Activated CD4-positive, CD25-positive, alpha-beta regulatory T cell treated with anti-CD3 and anti-CD28 coated beads, Interleukin-2, amount 50 U/mL, for 24 hours (primary cell): ENCODE measurements at places on chromosomes 3 and 15.

- no peak for ATAC-seq
Measured at GRCh38 chr15:51971032-51971374, 575 bp downstream of the LEO1 start.

DNA sequence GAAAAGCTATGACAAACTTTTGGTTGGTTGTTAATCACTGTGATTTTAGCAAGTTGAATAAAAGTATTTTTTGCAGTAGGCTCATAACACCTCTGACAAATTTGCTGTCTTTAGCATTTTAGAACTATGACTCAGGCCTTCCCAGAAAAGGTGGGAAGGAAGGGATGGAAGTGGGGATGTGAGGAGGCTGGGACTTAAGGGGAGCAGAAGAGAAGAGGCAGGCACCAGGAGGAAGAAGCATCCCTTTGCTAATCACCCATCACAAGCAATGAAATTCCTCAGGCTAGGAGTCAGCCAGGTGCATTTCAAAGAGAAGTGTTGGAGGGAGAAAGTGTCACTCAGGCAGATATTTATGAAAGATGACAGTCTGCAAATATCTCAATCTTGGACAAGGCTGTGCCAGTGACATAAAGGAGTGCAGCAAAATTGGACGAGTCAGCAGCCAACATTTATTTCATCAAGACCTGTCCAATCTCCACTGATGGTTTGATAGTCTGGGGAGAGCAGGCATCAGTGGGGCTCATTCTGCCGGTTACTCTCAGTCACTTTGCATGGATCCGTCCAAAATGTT lies 337.3 kb upstream of the ARRDC4 start:
- ATAC-seq: no peak

DNA sequence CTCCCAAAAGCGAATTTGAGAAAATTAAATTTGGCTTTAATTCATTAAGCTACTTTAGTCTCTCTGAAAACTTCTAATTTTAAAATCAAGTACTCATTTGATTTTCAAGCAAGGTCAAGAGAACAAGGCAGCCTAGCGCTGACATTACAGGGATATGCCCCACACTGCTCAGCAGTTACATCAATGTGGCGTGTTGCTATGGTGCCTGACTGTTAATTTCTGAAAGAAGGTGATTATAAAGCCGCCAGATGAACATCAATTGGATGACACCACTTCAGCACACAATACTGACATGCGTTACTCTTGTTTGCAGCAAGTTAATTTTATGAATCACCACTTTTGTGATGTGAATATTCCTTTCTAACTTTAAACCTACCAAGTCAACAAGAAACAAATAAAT lies 284.4 kb downstream of the FOXP1 start:
- peak; percentile 73 for ATAC-seq

DNA sequence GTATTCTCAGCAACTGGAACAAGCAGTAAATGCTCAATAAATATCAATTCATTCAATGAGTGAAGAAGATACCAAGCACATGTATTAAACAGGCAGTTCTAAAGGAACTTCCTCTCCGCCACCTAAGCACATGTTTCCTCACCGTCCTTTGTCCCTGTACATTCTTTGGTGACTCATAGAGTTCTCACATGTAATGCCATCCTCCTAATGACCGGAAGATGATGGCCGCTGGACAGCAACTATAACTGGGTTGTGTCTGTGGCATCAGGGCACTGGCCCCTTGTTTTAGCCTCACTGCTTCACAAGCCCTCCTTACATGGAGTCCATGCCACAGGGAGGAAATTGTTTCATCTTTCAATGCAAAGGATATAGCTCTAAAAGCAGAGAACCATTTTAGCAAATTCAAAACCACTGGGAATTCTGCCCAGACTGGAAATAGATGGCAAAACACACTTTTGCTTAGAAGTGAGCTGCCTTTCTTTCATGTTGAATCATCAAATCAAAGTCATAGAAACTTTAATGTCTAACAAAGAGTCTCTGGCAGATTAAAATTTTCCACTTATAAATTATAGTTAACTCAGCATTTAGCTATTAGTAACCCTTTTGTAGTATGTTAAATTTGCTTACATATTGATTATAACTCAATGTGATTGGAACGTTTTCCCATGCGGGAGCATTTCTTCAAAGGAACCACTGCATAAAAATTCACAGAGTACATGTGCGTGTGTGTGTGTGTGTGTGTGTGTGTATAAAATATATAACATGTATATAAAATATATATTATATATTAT lies 74.1 kb downstream of the GAP43 start:
- ATAC-seq: no peak

GRCh38 chr3:192564611-192565010 lies 162.7 kb downstream of the FGF12 start:
- no peak for ATAC-seq

DNA sequence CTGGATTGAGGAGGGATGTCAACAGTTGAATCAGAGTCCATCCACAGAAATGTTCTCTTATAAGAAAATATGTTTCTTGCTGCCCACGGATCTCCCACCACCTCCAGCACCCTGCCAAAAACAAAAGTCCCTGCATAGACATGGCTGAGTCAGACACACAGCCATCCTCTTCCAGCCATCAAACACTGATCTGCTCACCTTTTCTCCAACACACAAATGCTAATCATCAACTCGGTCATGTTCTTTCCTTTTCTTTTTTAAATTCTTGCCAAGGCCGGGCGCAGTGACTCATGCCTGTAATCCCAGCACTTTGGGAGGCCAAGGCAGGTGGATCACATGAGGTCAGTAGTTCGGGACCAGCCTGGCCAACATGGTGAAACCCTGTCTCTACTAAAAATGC lies 110.7 kb upstream of the IL12A start:
- ATAC-seq: no peak

DNA sequence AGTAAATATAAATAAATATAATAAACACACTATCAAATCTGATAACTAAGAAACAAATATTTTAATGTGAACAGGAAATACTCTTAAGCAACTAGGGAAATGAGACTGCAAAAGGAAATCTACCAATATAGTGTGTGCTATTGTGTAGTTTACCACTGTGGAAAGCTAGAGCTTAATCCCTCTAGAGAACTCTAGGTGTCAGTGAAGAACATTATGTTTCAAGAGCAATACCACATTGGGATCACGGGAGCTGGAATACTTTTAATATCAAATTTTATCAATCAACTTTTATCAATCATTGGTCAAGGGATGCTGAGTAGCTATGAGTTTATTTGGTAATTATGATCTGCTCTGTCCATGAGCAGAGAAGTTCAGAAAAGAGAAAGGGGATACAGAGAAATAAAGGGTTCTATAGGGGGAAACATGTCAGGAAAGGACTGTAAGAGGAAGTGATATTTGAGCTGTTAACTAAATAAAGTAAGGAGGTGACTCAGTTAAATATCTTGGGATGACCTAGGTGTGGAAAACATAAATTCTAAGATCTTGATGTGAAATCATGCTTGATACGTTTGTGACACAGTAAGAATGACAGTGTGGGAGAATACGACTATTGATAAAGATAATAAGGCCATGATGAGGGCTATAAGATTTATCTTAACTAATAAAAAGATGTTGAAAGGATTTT lies 762.2 kb upstream of the ALCAM start:
- no peak for ATAC-seq

- no peak for ATAC-seq
Measured at GRCh38 chr3:55591888-55592287, 104.8 kb upstream of the WNT5A start.

- ATAC-seq: no peak
Measured at GRCh38 chr3:82475306-82475705, 713.9 kb upstream of the GBE1 start.

GRCh38 chr3:182902236-182902635 lies 78.1 kb downstream of the DCUN1D1 start:
- ATAC-seq: no peak

- ATAC-seq: no peak
Measured at GRCh38 chr3:12185172-12185710, 26.5 kb upstream of the TIMP4 start.

DNA sequence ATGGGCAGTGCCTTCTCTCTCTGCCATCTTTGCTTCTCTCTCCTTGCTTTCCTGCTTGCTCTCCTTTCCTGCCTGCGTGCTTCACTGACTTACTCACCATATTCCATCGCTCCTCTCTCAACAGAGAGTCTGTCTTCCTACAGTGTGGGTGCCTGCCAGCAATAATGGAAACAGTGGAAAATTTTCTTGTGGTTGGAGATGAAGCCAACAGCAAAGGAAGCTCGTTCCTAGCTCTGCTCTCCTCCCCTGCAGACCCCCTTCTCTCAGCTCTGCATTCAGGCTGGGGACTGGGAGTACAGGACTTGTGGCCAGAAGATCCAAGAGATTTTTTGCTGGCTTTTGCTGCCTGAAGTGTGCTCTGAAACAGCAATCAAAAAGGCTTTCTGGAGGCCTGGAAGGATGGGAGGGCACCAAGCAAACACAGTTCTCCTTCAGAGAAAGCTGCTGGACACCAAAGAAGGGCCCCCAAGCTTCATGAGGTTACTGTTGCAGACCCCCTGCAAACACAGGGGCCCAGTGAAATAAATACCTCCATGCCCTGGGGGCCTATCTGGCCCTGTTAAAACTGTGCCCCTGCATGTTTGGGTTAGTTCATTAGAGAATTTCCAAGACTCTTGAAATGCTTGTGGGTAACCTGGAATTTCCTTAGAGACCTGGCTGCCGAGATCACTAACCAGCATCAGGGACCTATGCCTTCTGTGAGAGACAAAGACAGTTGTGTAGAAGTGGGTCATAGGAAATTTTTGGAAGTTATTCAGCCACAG lies 149.9 kb upstream of the RASGRP1 start:
- no peak for ATAC-seq

- no peak for ATAC-seq
Measured at GRCh38 chr3:196093317-196094111, 11.6 kb upstream of the TFRC start.

- ATAC-seq: no peak
Measured at GRCh38 chr15:93253681-93254080, 164.7 kb upstream of the RGMA start.

GRCh38 chr3:83454353-83454752 lies 1504.4 kb upstream of the CADM2 start:
- no peak for ATAC-seq

- no peak for ATAC-seq
Measured at GRCh38 chr3:117565777-117566176, 856.2 kb downstream of the TUSC7 start.

DNA sequence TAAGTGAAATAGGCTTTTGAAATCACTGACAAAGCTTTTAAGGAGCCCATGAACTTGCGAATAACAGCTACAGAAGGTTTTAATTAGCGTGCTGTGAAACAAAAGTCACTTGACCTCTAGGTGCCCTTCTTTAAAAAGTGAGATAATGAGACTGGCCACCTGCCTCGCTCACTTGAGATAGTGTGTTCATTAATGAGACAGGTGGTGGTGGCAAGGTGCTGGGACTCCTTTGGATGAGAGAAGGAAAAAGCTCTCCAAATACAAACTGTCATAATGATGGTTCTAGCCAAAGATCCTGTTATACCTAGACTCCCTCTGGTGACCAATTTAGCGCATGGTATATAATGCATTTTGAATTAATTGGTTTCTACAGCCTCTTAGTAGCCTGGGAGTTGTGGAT lies 22.7 kb upstream of the IREB2 start:
- no peak for ATAC-seq

GRCh38 chr3:113287803-113288648 lies 76.7 kb downstream of the BOC start:
- ATAC-seq: no peak

DNA sequence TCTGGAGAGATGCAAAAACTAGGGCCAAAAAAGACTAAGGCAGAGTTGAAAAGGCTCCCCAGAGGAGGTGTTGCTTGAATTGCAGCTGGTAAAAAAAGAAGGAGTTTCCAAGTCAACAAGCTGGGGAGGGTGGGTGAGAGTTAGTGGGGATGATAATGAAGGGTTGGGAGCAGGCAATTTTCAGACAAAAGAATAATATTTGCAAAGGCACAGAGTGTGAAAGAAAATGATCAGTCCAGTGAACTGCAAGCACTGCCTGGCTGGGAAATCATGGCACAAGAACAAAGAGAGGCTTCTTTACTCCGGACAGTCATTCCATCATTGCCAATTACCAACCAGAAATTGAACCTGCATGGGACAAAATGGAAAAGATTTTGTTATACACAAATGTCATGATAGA lies 42.2 kb downstream of the C3orf85 start:
- ATAC-seq: no peak

DNA sequence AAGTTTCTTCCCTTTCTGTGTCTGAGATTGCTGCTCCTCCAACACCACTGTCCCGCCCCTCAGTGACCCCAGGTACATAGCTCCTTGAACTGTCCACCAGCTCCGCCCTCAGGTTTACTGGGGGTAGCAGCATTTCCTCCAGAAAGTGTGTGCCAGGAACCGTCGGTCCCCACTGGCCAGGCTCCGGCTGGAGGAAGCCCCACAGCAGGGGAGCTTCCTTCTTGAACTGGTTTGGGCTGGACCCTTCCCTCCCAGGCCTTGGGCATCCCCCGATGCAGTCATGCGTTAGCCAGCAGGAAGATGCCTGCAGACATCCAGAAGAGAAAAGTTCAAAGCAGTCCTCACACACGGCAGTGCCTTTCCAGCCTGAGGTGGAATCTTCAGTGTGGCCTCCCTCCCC lies 19.7 kb downstream of the PAK6 start:
- no peak for ATAC-seq

- ATAC-seq: no peak
Measured at GRCh38 chr15:57085267-57085666, 166.8 kb downstream of the TCF12 start.

GRCh38 chr3:114242947-114243346 lies 5.6 kb upstream of the ZNF80 start:
- peak; percentile 83 for ATAC-seq

GRCh38 chr3:41690766-41691563 lies 270.9 kb downstream of the ULK4 start:
- no peak for ATAC-seq

- ATAC-seq: peak; percentile 63
Measured at GRCh38 chr3:12663401-12663935, 449 bp downstream of the RAF1 start.

DNA sequence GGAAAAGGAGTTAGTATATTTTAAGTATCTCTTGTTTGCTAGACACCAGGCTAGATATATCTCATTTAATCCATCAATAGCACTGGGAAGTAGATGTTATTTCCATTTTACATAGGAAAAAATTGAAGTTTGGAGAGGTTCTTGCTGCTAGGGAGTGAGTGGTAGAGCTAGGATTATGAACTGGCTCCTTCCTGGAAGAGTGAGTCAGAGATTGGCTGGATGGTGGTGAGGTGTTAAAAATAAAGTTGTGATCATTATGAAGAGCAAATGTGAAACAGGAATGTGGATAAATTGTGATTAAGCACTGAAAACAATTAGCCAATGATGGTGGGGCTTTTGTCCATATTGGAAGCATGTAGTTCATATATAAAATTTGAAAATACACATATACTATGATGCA lies 234.2 kb downstream of the WNT5A start:
- no peak for ATAC-seq

- no peak for ATAC-seq
Measured at GRCh38 chr3:129530251-129530791, 1.9 kb downstream of the RHO start.

GRCh38 chr15:82100111-82100929 lies 54.5 kb upstream of the MEX3B start:
- ATAC-seq: no peak

- ATAC-seq: no peak
Measured at GRCh38 chr3:164806188-164806587, 272.1 kb downstream of the SI start.
